ENCODE measurements at places on chromosomes 16 and 17. TPM values are rescaled to one million over a fixed set of nuclear protein-coding genes. Genes with fewer than 3 reads are reported as not detected.

DNA sequence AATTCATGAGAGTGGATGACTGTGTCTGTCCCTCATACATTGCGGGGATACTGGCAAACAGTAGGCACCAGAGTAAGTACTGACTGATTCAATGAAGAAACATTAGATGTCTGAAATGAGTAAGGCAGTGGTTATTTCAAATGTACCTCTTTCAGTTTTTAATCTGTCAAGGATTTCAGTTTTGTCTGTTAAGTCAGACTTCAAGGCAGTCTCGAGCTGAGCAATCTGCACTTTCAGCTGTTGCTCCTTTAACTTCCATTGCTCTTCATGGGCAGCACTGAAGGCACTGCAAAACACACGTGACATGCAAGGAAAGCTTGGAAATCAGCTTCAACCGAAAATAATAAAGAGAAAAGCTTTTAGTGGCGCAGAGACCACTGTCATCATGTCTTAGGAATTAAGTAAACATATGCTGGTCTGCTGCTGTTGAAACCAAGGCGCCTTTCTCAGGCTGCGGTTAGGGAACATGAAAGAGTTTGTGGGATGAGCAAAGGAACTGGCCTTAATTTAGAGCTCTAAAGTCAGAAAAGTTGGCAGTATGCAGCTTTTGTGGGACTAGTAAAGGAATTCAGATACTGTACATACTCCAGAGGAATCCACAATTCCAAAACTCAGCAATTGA lies 38.8 kb downstream of the RPGRIP1L start:
- H3K4me1 ChIP-seq: no peaks in the 10 kb centered on the region
- H3K27me3 ChIP-seq: no peaks in the 10 kb centered on the region
- H3K36me3 ChIP-seq: no peaks in the 10 kb centered on the region
- no peak for DNase-seq
- no peak overlapping the region for H3K27ac ChIP-seq

- H3K4me1 ChIP-seq: peaks cover 20% of the 10 kb centered on the region
- DNase-seq: peak; percentile 63
- no peaks in the 10 kb centered on the region for H3K36me3 ChIP-seq
Measured at GRCh38 chr16:11639925-11640899, 28.0 kb upstream of the SNN start.

KRT36 gene
- not detected for total RNA-seq

STX8 gene
- 38.8 TPM for total RNA-seq

CA4 gene
- 0.20 TPM for total RNA-seq

EMC6 gene
- total RNA-seq: 62.4 TPM

- no peak for DNase-seq
- no peak overlapping the region for H3K27ac ChIP-seq
- H3K4me3 ChIP-seq: no peak overlapping the region
- H3K4me1 ChIP-seq: no peaks in the 10 kb centered on the region
- no peaks in the 10 kb centered on the region for H3K27me3 ChIP-seq
Measured at GRCh38 chr16:72021043-72021442, 12.5 kb downstream of the DHODH start.

- peaks cover under 1% of the 10 kb centered on the region for H3K4me1 ChIP-seq
- H3K36me3 ChIP-seq: peaks cover 51% of the 10 kb centered on the region
- no peaks in the 10 kb centered on the region for H3K27me3 ChIP-seq
Measured at GRCh38 chr17:41972571-41973407, 6.2 kb downstream of the CNP start.

- H3K4me3 ChIP-seq: no peak overlapping the region
- H3K27ac ChIP-seq: no peak overlapping the region
- DNase-seq: no peak
- H3K27me3 ChIP-seq: peaks cover 4% of the 10 kb centered on the region
Measured at GRCh38 chr16:17303101-17303500, 167.7 kb downstream of the XYLT1 start.

GCGR gene
- not detected for total RNA-seq

OSGIN1 gene
- 19.8 TPM for total RNA-seq

- DNase-seq: no peak
- H3K4me3 ChIP-seq: no peak overlapping the region
- peaks cover 7% of the 10 kb centered on the region for H3K36me3 ChIP-seq
- no peak overlapping the region for H3K27ac ChIP-seq
- H3K4me1 ChIP-seq: no peaks in the 10 kb centered on the region
Measured at GRCh38 chr16:22425036-22425801, 50.8 kb upstream of the CDR2 start.

GRCh38 chr17:14228903-14229302 lies 7.8 kb downstream of the CDRT15 start:
- H3K36me3 ChIP-seq: no peaks in the 10 kb centered on the region
- H3K4me3 ChIP-seq: no peak overlapping the region
- no peak overlapping the region for H3K27ac ChIP-seq
- no peaks in the 10 kb centered on the region for H3K4me1 ChIP-seq
- no peaks in the 10 kb centered on the region for H3K27me3 ChIP-seq

- no peak for DNase-seq
- H3K27ac ChIP-seq: no peak overlapping the region
- no peaks in the 10 kb centered on the region for H3K36me3 ChIP-seq
- H3K4me1 ChIP-seq: no peaks in the 10 kb centered on the region
- no peaks in the 10 kb centered on the region for H3K27me3 ChIP-seq
Measured at GRCh38 chr16:79638386-79638785, 37.8 kb upstream of the MAF start.

PRDM7 gene
- 0.07 TPM for total RNA-seq

CACNA1H gene
- total RNA-seq: 24.3 TPM

- no peak overlapping the region for H3K4me3 ChIP-seq
- H3K27ac ChIP-seq: no peak overlapping the region
- no peaks in the 10 kb centered on the region for H3K27me3 ChIP-seq
- H3K4me1 ChIP-seq: no peaks in the 10 kb centered on the region
Measured at GRCh38 chr16:76583945-76584344, 306.7 kb downstream of the CNTNAP4 start.

GRCh38 chr16:25699069-25699468 lies 7.3 kb downstream of the HS3ST4 start:
- H3K36me3 ChIP-seq: no peaks in the 10 kb centered on the region
- no peak for DNase-seq
- no peak overlapping the region for H3K27ac ChIP-seq
- no peak overlapping the region for H3K4me3 ChIP-seq
- H3K27me3 ChIP-seq: peaks cover 62% of the 10 kb centered on the region

GRCh38 chr16:23755484-23755809 lies 621 bp downstream of the CHP2 start:
- peaks cover 10% of the 10 kb centered on the region for H3K27me3 ChIP-seq
- no peak overlapping the region for H3K27ac ChIP-seq
- H3K4me3 ChIP-seq: no peak overlapping the region
- no peaks in the 10 kb centered on the region for H3K36me3 ChIP-seq

RAD51C gene
- 94.9 TPM for total RNA-seq

GRCh38 chr16:74893541-74893940 lies 91.4 kb downstream of the WDR59 start:
- H3K4me3 ChIP-seq: no peak overlapping the region
- no peak for DNase-seq
- peaks cover 19% of the 10 kb centered on the region for H3K36me3 ChIP-seq
- peaks cover 30% of the 10 kb centered on the region for H3K4me1 ChIP-seq
- H3K27me3 ChIP-seq: no peaks in the 10 kb centered on the region
- H3K27ac ChIP-seq: no peak overlapping the region

GRCh38 chr16:80515374-80515773 lies 25.4 kb upstream of the DYNLRB2 start:
- no peak overlapping the region for H3K4me3 ChIP-seq
- DNase-seq: no peak
- H3K36me3 ChIP-seq: no peaks in the 10 kb centered on the region
- no peak overlapping the region for H3K27ac ChIP-seq
- H3K4me1 ChIP-seq: no peaks in the 10 kb centered on the region

GRCh38 chr17:57228911-57229310 lies 27.4 kb upstream of the MSI2 start:
- no peak for DNase-seq
- no peaks in the 10 kb centered on the region for H3K36me3 ChIP-seq
- H3K4me1 ChIP-seq: no peaks in the 10 kb centered on the region
- no peaks in the 10 kb centered on the region for H3K27me3 ChIP-seq
- H3K27ac ChIP-seq: no peak overlapping the region

UNC45B gene
- total RNA-seq: not detected

FNDC8 gene
- not detected for total RNA-seq

DNA sequence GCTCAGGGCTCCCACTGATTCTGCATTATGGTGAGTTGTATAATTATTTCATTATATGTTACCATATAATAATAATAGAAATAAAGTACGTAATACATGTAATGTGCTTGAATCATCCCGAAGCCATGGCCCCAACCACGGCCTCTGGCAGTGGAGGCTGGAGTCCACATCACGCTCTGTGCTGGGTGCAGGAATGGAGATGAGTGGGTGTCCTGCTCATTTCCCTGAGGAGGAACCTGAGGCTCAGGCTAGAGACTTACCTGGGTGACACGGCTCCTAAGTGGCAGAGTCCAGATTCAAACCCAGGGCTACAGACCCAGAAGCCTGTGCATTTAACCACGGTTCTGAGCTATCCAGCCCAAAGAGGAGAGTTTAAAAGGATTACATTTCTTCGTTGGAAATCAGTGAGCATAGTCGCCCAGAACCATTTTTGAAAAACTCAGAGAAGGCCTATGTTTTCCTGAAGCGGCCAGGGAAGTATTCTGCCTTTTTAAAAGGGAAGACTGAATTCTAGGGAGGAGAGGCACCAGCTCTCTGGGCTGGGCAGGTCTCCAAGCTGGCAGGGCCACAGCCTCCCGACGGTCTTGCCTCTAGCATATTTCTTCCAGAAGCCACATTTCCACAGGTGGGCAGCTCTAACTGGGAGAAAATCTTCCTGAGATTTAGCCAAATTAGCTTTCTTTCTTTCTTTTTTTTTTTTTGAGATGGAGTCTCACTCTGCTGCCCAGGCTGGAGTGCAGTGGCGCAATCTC lies 6.7 kb downstream of the IL4R start:
- H3K36me3 ChIP-seq: no peaks in the 10 kb centered on the region
- peaks cover 59% of the 10 kb centered on the region for H3K4me1 ChIP-seq
- DNase-seq: no peak
- no peaks in the 10 kb centered on the region for H3K27me3 ChIP-seq
- H3K4me3 ChIP-seq: no peak overlapping the region

GSDMA gene
- total RNA-seq: not detected

GRCh38 chr17:48055531-48056245 lies 7.5 kb downstream of the NFE2L1 start:
- H3K4me3 ChIP-seq: no peak overlapping the region
- DNase-seq: peak; percentile 73
- H3K36me3 ChIP-seq: peaks cover 51% of the 10 kb centered on the region
- no peaks in the 10 kb centered on the region for H3K27me3 ChIP-seq

DNA sequence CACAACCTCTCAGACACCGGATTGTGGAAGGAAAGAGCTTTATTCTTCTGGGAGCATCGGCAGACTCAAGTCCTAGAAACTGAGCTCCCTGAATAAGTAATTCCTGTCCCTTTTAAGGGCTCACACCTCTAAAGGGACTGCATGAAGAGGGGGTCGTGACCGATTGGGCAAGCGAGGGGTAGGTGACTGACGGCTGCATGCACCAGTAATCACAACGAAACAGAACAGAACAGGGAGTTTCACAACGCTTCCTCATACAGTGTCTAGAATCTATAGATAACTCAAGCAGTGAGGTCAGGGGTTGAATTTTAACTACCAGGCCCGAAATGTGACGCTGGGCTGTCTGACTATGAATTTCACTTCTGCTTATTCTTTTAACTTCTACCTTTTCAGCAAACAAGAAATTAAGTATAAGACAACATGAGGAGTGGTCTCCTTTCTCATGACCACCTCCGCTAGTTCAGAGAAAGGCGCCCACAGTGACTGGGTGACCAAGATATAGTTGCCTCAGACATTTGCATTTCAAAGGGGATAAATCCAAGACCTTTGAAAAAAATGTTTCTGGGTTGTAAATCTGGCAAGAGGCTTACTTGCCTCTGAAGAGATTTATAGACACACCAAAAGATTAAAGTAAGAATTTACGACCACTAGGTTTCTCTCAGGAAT lies 88.4 kb upstream of the ATF7IP2 start:
- no peaks in the 10 kb centered on the region for H3K36me3 ChIP-seq

GPT2 gene
- 50.6 TPM for total RNA-seq

GRCh38 chr17:29789196-29790170 lies 140.5 kb downstream of the SSH2 start:
- H3K4me3 ChIP-seq: no peak overlapping the region
- DNase-seq: no peak
- no peaks in the 10 kb centered on the region for H3K36me3 ChIP-seq
- peaks cover 19% of the 10 kb centered on the region for H3K4me1 ChIP-seq
- no peak overlapping the region for H3K27ac ChIP-seq

DNA sequence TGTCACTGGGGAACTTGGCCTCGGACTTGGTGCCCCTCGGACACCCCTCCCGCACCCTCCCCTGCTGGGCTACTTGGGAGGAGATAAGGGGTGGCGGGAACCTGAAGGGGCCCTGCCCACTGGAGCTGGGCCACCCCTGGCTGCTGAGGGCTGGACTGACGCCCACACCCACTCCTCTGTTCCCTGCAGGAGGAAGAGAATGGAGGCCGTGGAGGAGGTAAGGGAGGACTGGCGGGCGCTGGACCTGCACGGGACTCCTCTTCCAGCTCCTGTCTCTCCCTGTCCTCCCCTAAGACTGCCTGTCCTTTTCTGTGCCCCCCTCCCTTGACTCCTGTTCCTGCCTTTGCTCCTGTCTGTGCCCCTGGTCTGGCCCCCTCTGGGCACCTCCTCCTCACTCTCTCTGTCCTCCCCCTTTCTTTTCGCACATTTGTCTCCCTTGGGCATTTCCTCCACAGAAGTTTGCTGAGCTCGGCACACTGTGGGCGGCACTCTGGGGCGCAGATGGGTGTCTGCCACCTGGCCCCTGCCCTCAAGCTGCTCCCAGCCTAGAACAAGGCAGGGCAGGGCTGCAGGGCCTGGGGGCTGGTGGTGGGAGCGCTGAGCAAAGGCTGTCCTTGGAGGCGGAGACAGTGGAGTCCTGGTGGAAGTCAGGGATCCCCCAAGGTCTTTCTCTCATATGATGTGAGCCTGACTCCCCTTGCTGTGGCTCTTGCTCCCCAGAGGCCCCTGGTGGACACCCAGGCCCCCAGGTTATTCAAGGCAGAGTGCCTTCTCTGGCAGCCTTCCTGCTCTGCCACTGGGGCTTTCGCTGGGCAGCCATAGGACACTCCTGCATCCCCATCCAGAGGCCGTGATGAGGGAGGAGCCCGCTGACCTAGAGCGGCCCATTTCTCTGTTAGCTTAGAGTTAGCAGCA lies 32.7 kb downstream of the ARHGAP23 start:
- H3K4me1 ChIP-seq: peaks cover 35% of the 10 kb centered on the region
- no peaks in the 10 kb centered on the region for H3K27me3 ChIP-seq
- DNase-seq: no peak
- no peak overlapping the region for H3K4me3 ChIP-seq

DNA sequence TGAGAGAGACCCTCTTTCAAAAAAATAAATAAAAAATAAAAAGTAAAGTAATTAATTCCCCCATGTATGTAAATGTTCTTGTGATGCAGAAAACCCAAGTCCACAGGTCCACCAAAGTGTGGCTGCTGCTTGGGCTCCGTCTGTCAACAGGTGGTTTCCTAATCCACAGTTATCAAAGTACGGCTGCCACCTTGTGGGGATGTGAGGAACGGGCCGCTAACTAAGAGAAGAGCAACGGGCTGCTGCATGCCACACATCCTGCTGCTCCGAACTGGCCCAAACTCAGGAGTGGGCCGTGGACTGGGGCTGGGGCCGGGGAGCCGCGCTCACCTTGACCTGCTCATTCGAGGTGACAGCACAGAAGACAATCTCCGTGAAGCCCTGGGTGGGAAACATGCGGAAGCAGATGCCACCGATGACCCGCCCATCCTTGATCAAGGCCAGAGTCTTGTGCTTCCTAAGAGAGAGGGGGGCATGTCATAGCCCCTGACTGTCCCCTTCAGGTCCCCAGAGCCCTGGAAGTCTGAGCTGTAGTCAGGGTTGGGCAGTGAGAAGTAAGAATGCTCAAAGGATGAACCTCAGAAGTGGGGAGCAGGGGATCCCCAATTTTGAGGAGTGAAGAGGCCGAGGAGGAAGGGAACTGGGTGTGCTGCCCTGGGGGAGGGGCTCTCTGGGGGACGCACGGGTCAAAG lies 4.3 kb downstream of the KAT2A start:
- no peaks in the 10 kb centered on the region for H3K27me3 ChIP-seq
- no peak overlapping the region for H3K27ac ChIP-seq
- peak; percentile 44 for DNase-seq
- peaks cover 3% of the 10 kb centered on the region for H3K36me3 ChIP-seq

Data from HCT116 (cell line).